Neural crest cell (in vitro differentiated cells): ENCODE measurements at places on chromosomes 1 and 21. TPM values are rescaled to one million over a fixed set of nuclear protein-coding genes. Genes with fewer than 3 reads are reported as not detected.

DNA sequence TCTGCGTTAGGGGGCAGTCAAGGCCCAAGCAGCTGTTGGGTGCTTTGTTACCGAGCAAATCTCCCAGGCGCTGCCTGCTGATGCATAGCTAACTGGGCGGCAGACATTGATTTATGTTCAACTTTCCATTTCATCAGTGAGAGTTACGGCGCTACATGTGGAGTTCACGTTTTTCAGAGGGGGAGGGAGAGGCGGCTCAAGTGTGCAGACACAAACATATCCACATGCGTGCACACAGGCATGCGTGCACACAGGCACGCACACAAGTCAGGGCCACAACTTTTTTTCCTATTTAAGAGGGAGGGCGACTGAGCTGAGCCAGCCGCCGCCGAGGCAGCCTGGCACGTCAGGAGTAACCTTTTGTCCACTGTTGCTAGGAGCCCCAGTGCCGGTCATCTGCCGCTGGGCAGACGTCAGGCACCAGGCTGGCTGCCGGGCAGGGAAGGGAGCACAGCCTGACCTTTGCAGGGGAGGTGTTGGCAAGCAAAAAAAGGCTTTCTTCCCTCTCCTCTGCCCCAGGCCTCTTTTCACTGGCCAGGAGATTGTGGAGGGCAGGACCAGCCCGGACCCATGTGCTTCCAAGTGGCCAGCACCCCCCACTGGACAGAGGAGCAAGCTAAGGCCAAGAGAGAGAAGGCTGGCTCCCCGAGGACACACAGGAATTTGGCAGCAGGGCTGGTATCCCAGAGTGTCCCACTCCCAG is 73.3 kb downstream of the MRPL37 start:
- DNase-seq: peak; percentile 59

- no peak for DNase-seq
Measured at GRCh38 chr21:18368205-18368604, 35.4 kb downstream of the TMPRSS15 start.

- DNase-seq: no peak
Measured at GRCh38 chr1:40712405-40712944, 21.0 kb downstream of the NFYC start.

DNA sequence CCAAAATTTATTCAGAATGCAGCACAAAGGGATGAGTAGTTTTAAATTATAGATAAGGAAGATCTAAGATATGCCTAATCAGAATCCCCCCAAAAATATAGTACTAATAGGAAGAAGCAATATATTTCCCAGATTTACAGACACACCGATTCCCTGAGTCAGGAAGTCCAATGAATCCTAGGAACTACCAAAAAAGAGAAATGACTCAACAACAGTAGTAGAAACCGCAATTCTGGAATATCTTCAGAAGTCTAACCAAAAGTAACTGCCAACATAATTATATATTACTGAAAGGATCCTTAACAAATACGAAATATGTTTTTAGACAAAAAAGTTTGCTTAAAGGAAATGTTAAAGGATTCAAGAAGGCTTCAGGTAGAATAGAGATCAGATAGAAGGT is 10.3 kb downstream of the AHCTF1 start:
- no peak for DNase-seq

DNA sequence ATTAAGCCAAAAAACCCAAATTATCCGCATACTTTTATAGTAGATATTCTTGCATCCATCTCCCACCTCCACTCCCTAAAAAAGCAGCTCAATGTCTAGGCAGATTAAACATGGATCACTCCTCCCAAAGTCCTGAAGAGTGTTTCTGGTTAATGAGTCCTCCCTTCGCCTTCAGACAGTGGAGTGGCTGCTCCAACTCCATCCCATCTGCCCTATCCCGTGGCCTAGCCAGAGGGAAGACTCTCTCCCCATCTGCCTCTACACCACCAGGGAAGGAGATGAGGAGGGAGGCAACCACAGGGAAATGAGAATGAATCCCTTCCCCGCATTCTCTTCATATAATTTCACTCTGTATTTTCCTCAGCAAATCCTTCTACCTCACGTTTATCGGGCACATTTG is 103.8 kb downstream of the SLC45A1 start:
- no peak for DNase-seq

GRCh38 chr1:27360159-27361043 is 6.4 kb downstream of the MAP3K6 start:
- DNase-seq: no peak

DNA sequence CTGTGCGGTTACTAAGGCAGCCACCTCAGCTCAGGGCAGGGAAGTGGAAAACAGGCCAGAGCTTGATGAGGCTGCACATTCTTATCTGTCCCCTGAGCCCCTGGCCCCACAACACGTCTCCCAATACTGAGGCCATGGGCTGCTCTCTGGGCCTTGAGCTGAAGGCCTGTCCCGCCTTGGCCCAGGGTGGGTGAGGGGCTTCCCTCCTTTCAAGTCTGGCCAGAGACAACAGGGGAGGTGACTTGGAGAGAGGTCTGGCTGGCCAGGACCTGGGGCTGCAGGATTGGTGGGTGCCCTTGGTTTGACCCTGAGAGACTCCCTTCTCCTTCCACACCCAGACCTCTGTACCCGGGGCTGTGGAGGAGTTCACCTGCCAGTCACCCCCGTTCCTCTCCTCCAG is 563.8 kb downstream of the PTPRU start:
- DNase-seq: no peak

GRCh38 chr1:20074055-20074724 is 4.2 kb downstream of the PLA2G5 start:
- no peak for DNase-seq

DNA sequence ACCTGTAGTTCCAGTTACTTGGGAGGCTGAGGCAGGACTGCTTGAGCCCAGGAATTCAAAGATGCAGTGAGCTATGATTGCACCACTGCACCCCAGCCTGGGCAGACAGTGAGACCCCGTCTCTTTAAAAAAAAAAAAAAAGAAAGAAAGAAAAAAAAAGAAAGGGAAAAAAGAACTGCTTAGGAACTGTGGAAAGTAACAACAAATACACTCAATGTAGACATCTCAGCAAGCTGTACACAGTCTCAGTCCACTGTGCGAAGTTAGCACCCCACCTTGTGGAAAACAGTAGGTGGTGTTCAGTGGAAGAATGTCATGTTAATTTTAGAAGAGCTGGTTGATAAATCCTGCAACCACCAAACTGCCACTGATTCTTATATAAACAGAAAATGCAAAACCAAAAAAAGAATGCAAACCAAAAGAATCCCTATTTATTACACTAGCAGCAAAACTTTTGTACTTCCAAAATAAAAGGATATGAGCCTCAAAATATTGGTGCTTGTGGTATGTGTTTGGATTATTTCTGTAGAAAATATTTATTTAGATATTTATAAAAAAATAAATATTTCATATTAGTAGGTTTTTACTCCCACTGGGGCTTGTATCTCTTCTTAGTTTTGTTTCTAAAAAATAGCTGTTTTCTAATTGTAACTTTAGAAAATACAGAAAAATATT is 31.1 kb downstream of the ALG14 start:
- peak; percentile 27 for DNase-seq

DNA sequence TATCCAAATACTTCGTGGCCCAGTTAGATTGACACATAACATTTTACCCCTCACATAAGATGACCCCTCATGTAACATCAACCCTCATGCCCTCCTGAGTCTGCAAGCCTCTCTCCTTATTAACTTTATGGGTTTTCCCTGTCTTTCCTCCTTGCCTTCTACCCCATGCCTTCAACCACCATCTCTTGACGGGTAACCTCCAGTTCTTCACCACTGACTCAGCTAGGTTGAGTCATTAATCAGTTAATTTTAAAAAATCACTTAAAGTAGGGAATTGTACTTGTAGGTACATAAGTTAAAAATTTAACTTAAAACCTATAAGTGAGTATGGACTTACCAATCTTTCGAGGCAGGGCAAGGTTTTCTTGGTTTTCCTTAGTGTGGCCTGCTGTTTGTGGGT is 330.7 kb downstream of the CAMTA1 start:
- DNase-seq: no peak

DNA sequence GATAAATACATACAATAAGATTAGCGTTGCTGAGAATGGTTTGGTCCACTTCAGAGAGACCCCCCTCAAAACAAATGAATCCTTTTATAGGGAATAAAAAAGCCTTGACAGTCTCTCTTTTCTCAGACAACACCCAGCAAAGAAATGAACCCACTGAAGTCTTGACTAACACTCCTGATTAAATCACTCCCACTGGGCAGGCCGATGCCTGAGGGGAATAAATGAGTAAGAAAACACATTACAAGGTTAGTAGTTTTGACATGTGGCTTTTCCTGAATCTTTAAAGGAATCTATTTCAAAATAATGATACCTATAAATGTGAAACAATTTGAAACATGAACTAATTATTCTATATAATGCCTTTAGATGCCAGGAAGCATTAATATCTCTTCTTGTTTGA is 146.9 kb upstream of the POGK start:
- DNase-seq: no peak

- no peak for DNase-seq
Measured at GRCh38 chr1:41317361-41317760, 43.9 kb upstream of the FOXO6 start.

- no peak for DNase-seq
Measured at GRCh38 chr1:43992232-43992995, 1.0 kb downstream of the CCDC24 start.

GRCh38 chr1:213782941-213783672 is 204.7 kb upstream of the PROX1 start:
- DNase-seq: peak; percentile 19

CLCA1 gene
- total RNA-seq: not detected in 2 replicates

RIPPLY3 gene
- 2.6 and 3.2 TPM in 2 replicates for total RNA-seq

CD5L gene
- total RNA-seq: not detected in 2 replicates

S1PR1 gene
- 20.9 and 21.6 TPM in 2 replicates for total RNA-seq

OR2T11 gene
- not detected in 2 replicates for total RNA-seq

LINGO4 gene
- total RNA-seq: not detected in 2 replicates
